ENCODE measurements at places on chromosomes 3 and 15.
A peak's percentile ranks its signal among the peaks of the same experiment; 100 is the strongest.

GRCh38 chr3:128486681-128487537, 6.1 kb downstream of the GATA2 start:
- peak; percentile 56 for DNase-seq

DNA sequence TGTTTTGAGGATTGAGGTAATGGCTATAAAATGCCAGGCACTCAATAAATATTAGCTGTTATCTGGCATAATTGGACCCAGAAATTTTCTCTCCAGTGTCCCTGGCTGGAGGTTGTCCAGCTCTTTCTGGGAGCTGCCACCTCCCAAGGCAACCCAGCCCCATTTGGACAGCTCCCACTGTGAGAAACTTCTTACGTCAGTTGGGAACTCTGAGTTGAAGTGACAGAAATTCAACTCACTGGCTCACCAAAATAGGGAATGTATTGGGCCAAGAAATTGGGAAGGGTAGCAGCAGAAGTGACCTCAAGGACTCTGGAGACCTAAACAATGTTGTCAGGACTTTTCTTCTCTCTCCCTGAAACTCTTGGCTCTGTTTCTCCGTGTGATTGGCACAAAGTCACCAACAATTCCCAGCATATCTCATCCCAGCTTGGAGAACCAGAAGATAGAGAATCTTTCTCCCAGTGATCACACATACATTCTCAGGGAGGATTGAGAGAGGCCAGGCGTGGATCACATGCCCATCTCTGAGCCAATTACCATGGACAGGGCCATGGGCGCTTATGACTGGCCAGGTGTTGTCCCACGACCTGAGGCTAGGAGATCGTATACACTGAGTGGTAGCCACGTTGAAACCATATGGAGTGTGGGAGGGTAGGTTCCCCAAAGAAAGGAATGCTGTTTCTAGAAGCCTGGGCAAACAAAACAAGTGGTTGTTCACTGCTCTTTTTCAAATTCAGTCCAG, 22.5 kb upstream of the HCN4 start:
- no peak for DNase-seq

- no peak for DNase-seq
These were observed 21.8 kb upstream of the KLF13 start for GRCh38 chr15:31304751-31305365.

DNA sequence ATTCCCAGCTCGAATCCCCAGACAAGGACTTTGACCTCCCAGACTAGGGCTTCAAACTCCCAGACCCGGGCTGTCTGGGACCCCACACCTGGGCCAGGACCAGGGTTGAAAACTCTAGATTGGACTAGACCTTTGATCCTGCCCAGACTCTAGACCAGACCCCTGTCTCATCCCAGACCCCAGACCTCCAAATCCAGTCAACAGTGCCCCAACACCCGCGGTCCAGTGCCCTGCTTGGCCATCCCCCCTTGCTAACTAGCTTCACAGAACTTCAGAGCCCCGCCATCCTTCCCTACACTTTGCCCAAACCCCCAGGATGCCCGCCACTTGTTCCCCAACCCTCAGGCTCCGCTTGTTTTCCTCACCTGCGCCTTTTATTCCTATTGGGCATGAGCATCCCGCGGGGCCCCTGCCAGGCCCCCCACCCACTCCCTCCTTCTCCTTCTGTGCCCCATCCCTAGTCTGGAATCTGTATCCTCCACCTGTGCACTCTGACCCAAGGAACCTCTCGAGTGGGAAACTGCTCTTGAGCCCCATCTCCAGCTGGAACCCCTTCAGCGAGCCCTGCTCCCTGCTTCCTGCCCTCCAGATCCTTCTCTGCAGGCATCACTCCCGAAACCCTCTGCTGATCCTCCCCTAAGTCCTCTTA, 604 bp downstream of the GNAI2 start:
- DNase-seq = no peak

- no peak for DNase-seq
These were observed 53.4 kb downstream of the OXSM start for GRCh38 chr3:25843332-25843731.
